ENCODE measurements at places on chromosomes 12 and 14.

DNA sequence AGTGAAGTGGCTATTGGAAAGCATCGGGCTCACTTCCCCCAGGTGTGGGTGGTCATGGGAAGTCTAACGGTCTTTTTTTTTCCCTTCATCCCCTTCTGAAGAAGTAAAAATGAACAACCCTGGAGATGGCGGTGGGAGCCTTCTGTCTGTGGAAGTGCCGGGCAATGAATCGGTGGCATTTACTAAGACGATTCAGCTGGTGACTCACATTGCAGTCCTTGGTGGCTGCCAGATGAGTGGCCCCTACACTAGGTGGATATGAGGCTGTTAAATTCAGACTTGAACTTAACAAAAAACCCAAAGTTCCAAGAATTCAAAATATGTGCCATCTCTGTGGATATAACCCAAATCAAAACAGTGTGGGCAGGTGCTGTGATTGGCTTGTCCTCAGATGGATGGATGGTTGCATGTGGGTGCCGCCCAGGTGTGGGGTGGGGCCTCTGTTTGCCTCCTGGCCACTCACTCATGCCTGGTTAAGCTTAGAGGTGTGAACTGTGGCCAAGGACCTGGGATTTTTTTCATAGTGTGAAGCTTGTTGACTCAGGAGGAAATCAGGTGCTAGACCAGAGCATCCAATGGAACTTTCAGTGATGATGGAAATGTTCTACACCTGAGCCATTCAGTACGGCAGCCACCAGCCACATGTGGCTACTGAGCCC is 176.7 kb upstream of the NOS1 start:
- no peak for DNase-seq

- DNase-seq = no peak
Observed at GRCh38 chr14:100887728-100888335, 15.7 kb downstream of the RTL1 start.

GRCh38 chr14:23300687-23301223 is 1.9 kb downstream of the PPP1R3E start:
- peak; percentile 19 for DNase-seq

GRCh38 chr14:82635915-82636314 is 1102.3 kb upstream of the SEL1L start:
- no peak for DNase-seq

DNA sequence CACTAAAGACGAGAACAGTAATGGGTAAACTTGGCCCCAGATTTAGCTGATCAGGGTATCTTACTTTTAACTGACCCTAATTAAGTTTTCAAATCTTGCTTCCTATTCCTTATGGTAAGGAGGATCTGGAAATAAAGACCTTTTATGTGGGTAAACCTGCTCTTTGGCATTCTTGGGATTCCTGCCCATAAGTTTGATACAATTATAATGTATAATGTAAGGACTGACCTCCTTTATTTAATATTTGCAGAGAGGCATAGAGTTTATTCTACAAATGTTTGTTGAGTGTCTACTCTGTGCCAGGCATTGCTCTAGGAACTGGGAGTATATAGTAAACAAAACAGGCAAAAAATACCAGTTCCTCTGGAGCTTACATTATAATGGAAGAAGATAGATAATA is 4.4 kb upstream of the PRDM4 start:
- DNase-seq = no peak

DNA sequence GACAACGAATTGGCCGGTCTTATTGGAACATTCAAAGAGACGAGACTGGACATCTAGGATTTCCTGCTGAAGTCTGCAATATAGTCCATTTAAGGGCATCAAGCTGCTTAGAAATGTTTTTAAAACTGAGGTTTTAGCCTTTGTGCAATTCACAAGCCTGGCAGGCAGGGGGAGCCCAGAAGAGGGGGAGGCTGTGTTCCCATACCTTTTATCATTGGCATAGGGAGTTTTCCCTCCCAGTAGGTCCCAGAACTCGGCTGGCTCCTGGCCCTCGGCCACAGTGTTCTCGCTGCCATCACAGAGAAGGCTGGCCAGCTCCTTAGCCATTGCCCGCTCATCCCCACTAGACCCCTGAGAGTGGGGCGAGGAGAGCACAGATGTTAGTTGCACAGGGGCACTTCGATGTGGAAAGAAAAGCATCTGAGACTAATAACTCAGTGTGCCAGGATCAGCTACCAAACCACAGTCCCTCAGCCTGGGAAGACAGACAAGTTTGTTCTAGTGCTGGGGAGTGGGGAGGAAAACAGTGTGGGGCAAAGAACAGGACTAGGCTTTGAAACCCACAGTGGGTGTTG is 15.1 kb downstream of the AVIL start:
- DNase-seq = no peak

- DNase-seq = no peak
Observed at GRCh38 chr12:74776378-74776777, 238.7 kb downstream of the ATXN7L3B start.
